ENCODE measurements at places on chromosomes 13 and 19.

DNA sequence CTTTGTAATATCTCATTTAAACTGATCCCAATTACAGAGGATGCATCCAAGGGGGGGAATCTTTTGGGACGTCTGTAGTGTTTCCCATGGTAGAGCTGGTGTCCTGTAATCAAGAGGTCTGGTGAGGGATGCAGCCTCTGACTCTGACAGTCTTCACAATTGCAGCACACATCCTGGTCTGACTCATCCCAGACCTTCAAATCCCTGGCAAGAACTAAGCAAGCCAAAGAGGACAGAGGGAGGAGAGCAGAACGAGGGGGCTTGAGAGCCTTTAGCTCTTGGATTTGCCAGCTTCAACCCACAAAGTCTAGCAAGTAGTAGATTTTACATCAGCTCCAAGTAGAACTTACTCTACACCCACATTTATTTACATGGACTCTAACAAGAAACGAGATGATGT is 17.3 kb upstream of the FCGBP start:
- no peaks in the 10 kb centered on the region for H3K27me3 ChIP-seq
- H3K27ac ChIP-seq = no peak overlapping the region

DNA sequence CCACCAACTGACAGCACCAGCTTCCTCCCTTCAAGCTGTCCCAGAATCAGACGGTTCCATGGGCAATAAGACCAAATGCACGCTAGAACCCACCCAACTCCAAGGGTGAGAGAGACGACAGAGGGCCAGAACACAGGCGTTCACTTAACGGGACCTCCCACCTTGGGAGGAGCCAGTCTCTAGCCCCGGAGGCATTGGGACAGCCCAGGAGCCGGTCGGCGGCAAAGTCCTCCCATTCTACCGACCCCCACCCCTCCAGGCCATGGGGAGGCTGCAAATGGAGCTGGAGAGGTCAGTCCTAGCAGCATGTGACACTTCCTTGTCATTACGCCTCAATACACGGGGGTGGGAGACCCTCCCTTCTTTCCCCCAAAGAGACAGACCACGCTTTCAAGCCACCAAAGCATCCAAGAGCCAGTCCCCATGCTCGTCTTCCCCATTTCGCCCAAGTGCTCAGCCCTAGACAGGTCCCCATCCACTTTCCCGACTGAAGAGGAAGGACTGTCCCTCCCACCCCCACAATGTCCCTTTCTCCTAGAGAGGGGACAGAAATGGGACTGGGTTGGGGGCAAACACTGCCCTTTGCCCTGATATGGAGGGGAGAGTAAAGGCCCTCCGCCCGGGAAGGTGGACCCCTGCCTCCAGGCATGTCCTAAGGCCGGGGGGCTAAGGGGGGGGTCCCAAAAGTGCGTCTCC is 964 bp downstream of the KHSRP start:
- peak overlapping the region; percentile 73 for H3K27ac ChIP-seq
- no peaks in the 10 kb centered on the region for H3K27me3 ChIP-seq
- peak overlapping the region; percentile 82 for H3K4me3 ChIP-seq
- H3K36me3 ChIP-seq = no peaks in the 10 kb centered on the region
- DNase-seq = peak; percentile 65

- no peak overlapping the region for H3K4me3 ChIP-seq
- no peak overlapping the region for H3K27ac ChIP-seq
- H3K4me1 ChIP-seq = no peaks in the 10 kb centered on the region
- no peaks in the 10 kb centered on the region for H3K27me3 ChIP-seq
- DNase-seq = no peak
These were observed 7.8 kb downstream of the PNMA8A start for GRCh38 chr19:46463516-46463915.

DNA sequence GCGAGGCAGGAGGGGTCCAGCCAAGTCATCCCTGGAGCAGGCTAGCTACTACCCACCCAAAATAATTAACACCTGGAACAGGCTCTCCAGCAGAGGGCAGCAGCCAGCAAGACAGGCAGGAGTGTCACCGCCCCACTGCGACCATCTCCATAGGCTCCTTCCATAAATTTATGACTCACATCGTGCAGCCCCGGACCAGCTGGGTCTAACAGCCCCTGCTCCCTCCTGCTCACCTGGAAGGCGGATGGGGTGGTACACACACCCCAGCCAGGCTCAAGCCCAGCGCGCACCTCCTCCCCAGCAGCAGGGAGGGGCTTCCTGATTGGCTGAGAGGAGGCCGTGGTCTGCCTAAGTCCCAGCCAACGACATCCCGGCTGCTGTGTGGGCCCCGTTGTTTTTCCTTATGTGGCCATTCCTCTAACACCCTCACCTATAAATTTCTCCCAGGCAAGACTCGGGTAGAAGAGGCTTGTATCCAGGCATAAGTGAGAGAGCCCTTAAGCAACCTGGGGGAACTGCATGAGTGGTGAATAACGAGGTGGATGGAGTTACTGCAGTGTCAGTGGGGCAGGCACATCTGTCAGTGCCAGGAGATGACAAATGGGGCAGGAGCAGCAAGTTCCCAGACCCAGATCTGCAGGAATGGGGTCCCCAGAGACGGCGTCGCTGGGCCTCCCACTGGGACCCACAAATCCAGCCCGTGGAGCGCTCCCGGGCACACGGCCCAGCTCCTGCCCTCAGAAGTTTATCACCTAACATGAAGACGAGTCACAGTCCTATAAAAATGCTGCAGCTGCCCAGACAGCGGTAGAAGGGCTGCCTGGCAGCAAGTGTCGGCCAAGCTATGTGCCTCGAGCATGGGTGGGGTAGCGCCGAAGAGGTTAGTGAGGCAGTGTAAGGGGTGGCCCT is 43.1 kb downstream of the CEBPG start:
- H3K4me3 ChIP-seq = no peak overlapping the region
- H3K27ac ChIP-seq = no peak overlapping the region
- no peaks in the 10 kb centered on the region for H3K27me3 ChIP-seq
- H3K36me3 ChIP-seq = no peaks in the 10 kb centered on the region
- peak; percentile 77 for DNase-seq
- H3K4me1 ChIP-seq = no peaks in the 10 kb centered on the region

DNA sequence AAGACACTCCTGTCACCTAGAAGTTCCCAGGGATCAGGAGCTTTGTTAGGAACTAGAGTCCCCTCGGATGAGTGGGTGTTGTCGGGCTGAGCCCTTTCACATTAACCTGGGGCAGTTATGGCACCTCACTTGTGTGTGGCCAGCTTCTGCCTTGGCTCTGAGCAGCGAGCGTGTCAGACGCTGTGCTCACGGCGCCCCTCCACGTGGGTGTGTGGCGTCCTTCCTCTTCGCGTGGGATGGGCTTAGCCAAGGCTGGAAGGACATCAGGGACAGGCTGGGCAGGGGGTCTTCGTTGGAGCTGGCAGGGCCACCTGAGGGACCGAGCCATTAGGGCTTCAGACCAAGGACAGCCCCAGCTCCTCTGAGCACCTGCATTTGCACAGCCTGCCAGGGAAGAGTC is 23.4 kb downstream of the DOT1L start:
- H3K4me1 ChIP-seq = peaks cover 12% of the 10 kb centered on the region
- H3K27ac ChIP-seq = no peak overlapping the region
- no peaks in the 10 kb centered on the region for H3K27me3 ChIP-seq
- no peak overlapping the region for H3K4me3 ChIP-seq
- no peak for DNase-seq

GRCh38 chr13:111969551-111970135 is 97.3 kb upstream of the SOX1 start:
- no peak overlapping the region for H3K27ac ChIP-seq
- no peak for DNase-seq
- no peaks in the 10 kb centered on the region for H3K27me3 ChIP-seq

GRCh38 chr13:79987323-79987722 is 353.6 kb downstream of the SPRY2 start:
- no peaks in the 10 kb centered on the region for H3K27me3 ChIP-seq
- DNase-seq = no peak
- no peak overlapping the region for H3K27ac ChIP-seq
- H3K4me1 ChIP-seq = no peaks in the 10 kb centered on the region

DNA sequence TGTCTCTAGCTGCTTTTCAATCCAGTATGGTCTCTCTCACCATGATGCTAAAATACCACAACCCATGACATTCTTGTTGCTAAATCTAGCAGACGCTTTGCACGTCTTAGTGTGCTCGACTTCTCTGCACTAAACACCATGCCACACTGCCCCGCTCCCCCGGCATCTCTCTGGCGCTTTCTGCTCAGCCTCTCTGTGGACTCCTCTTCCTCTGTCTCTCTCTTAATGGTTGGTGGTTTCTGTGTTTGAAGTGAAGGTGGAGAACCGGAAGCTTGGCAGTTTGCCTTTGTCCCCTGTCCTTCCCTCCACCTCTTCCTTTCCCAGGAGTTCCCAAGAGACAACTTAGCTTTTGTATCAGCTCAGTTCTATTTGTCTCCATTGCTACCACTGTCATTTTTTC is 8.8 kb downstream of the ERCC5 start:
- no peaks in the 10 kb centered on the region for H3K4me1 ChIP-seq
- no peak for DNase-seq
- H3K27me3 ChIP-seq = no peaks in the 10 kb centered on the region
- H3K36me3 ChIP-seq = no peaks in the 10 kb centered on the region
- H3K4me3 ChIP-seq = no peak overlapping the region
- no peak overlapping the region for H3K27ac ChIP-seq

DNA sequence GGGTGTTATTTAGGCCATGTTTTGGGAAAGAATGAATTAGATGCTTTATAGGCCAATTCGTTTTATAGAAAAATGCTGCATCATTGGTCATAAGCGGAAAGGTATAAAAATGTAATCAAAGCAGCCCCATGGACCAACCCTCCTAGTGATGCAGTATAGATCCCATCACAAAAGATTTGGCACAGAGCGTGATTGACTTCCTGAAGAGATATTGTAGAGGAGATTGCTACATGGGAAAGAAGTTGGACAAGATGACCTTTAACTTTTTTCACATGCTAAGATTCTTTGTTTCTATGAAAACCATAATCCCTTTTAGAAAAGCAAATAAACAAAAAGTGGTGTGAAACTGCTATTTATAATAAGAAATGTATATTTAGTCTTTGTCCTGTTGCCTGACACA is 136.5 kb upstream of the FNDC3A start:
- no peaks in the 10 kb centered on the region for H3K4me1 ChIP-seq
- H3K27ac ChIP-seq = no peak overlapping the region
- H3K36me3 ChIP-seq = no peaks in the 10 kb centered on the region
- H3K27me3 ChIP-seq = no peaks in the 10 kb centered on the region

- H3K27ac ChIP-seq = no peak overlapping the region
- H3K36me3 ChIP-seq = no peaks in the 10 kb centered on the region
These were observed 34.5 kb upstream of the MRI1 start for GRCh38 chr19:13729859-13730258.

GRCh38 chr19:1699386-1699785 is 47.0 kb upstream of the TCF3 start:
- no peaks in the 10 kb centered on the region for H3K27me3 ChIP-seq
- no peak overlapping the region for H3K27ac ChIP-seq
- DNase-seq = no peak
- no peak overlapping the region for H3K4me3 ChIP-seq
- H3K36me3 ChIP-seq = no peaks in the 10 kb centered on the region
- no peaks in the 10 kb centered on the region for H3K4me1 ChIP-seq

- peaks cover 10% of the 10 kb centered on the region for H3K4me1 ChIP-seq
- no peaks in the 10 kb centered on the region for H3K27me3 ChIP-seq
These were observed 1.7 kb downstream of the ATP13A1 start for GRCh38 chr19:19661675-19662251.

- H3K4me3 ChIP-seq = no peak overlapping the region
- H3K27me3 ChIP-seq = no peaks in the 10 kb centered on the region
- H3K36me3 ChIP-seq = no peaks in the 10 kb centered on the region
- DNase-seq = no peak
These were observed 18.4 kb upstream of the FEM1A start for GRCh38 chr19:4773047-4773640.

DNA sequence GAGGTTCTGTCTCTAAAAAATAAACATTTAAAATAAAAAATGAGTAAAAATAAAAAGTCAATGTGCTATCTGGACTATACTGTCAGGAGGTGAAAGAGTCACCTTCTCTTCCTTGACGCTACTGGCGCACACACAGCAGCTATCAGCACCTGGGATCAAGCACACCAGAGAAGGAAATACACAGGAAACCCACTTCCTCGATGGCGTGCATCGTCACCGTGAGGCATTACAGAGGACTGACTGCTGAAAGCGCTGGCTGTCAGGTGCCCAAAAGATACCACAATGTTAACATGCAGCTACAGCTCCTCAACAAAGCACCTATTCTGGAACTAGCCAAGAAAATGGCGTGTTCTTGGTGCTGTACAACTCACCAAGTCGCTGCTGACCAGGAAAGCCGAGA is 6.1 kb downstream of the SLC35E1 start:
- H3K36me3 ChIP-seq = no peaks in the 10 kb centered on the region
- DNase-seq = no peak
- no peaks in the 10 kb centered on the region for H3K27me3 ChIP-seq
- peaks cover 3% of the 10 kb centered on the region for H3K4me1 ChIP-seq
- H3K27ac ChIP-seq = no peak overlapping the region
- H3K4me3 ChIP-seq = no peak overlapping the region

- H3K27ac ChIP-seq = no peak overlapping the region
- no peak for DNase-seq
- H3K4me1 ChIP-seq = no peaks in the 10 kb centered on the region
- H3K36me3 ChIP-seq = no peaks in the 10 kb centered on the region
These were observed 101.0 kb upstream of the SPRY2 start for GRCh38 chr13:80441968-80442367.

DNA sequence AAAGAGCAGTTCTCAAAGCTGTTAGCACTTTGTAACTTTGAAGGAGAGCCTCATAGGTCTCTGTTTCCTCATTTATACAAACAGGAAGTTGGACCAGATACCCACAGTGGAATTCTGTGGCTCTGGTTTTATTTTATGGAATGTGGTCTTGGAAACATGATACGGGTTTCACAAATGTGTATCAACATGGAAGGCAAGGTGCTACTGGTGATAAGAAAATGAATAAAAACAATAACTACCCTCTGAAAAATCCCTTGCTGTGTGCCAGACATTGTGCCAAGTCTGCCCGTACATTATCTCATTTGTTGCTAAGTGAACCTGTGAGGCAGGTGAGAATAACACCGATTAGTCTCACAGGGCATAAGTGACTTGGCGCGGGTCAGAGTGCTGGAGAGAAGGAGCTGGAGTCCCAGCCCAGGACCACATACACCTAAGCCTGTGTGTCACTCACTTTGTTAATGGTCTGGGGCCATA is 45.0 kb upstream of the RNF113B start:
- no peaks in the 10 kb centered on the region for H3K27me3 ChIP-seq
- DNase-seq = no peak
- H3K36me3 ChIP-seq = no peaks in the 10 kb centered on the region
- H3K4me3 ChIP-seq = no peak overlapping the region
- H3K27ac ChIP-seq = no peak overlapping the region
- peaks cover 12% of the 10 kb centered on the region for H3K4me1 ChIP-seq

All from testis (tissue), 5 donors.